ENCODE measurements at places on chromosomes 6 and 20.

GRCh38 chr6:15970517-15970916 is 158.4 kb upstream of the MYLIP start:
- DNase-seq: no peak

DNA sequence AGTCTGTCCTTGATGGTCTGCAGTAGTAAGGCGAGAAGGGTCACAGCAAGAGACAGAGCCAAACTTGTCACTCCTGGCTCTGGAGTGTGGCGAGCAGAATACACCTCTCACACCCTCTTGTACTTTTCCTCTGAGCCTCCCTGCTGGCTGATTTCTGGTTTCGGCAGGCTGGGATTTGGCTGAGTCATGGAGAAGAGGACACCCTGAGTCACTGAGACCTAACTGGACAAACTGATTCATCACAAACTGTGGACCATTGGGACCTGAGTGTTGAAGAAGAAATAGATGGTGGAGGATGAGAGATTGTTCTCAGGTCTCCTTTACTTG is 101.7 kb downstream of the F13A1 start:
- no peak for DNase-seq

DNA sequence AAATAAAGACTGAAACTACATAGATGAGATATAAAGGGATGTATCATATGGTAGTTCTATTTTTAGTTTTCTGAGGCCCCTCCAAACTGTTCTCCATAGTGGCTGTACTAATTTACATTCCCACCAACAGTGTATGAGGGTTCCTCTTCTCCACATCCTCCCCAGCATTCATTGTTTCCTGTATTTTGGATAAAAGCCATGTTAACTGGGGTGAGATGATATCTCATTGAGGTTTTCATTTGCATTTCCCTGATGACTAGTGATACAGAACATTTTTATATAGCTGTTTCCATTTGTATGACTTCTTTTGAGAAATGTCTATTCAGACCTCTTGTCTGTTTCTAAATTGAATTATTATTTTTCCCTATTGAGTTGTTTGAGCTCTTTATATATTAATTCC is 229.3 kb downstream of the RFPL4B start:
- no peak for DNase-seq

DNA sequence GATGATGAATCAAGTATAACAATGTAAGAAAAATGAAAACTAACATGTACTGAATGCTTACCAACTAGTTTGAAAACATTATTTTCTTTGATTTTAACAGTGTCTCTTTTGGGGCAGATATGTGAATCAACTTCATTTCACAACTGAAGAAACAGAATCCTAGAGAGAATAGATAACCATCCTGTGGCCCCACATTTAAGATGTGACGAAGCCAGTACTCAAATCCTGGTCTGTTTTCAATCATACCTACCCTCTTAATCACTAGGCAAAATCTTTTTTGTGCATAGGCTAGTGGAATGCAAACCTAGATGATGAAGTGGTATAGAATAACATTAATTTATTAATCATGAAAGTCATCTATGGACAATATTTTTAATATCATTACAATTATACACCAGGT is 371.6 kb upstream of the EPHA7 start:
- no peak for DNase-seq

GRCh38 chr20:2692886-2693285 is 306 bp downstream of the EBF4 start:
- no peak for DNase-seq

DNA sequence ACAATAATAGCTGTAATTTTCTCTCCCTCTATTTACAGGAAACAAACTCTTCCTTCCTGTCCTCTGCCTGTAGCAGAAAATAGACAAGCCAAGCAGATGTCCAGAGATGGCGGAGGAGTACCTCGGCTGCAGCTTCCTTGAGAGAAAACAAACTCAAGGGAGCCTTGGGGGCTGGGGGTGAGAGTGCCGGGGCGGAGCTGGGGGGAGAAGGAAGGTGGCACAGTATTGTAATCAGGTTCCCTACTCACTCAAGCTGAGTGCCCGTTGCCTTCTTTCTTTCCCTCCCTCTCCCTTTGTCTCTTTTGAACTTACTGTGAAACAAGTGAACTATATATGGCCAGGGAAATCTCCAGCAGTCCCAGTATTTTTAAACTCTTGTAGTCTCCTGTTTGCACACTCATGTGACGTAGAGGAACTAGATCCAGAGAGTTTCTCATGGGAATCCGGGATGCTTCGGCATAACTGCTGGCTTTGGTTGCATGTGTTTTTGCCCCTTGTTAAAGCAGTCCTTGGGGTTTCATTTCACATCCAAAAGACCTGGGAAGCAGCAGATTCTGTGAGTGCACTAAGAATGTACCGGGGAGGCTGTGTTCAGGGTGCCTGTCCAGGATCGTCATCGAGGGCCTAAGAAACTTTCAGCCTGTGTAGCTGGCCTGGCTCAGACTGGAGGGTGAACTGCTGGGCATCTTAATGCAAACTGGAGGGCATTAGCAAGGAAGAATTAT is 44.6 kb upstream of the HDDC2 start:
- DNase-seq: no peak

- DNase-seq: no peak
Measured at GRCh38 chr6:161227004-161227960, 46.6 kb downstream of the AGPAT4 start.

DNA sequence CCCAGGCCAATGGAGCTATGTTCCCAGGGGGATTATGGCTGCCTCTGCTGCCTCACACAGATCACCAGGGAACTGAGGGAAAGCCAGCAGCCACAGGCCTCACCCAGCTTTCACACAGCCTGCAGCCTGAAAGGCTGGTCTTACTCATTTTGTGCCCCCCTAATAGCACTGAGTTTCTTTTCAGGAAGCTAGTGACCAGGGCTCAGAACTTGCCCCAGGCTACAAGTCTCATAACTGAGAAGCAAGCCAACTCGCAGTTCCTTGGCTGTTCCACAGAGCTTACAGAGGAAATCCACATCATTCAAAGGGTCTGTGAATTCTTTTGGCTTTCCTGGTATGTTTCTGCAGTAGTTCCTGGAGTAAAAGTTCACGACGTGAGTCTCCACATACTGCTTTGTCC is 524.8 kb upstream of the GJE1 start:
- no peak for DNase-seq

GRCh38 chr6:136846046-136846445 is 23.7 kb downstream of the PEX7 start:
- DNase-seq: peak; percentile 18

- no peak for DNase-seq
Measured at GRCh38 chr6:45351667-45352066, 23.5 kb downstream of the RUNX2 start.

DNA sequence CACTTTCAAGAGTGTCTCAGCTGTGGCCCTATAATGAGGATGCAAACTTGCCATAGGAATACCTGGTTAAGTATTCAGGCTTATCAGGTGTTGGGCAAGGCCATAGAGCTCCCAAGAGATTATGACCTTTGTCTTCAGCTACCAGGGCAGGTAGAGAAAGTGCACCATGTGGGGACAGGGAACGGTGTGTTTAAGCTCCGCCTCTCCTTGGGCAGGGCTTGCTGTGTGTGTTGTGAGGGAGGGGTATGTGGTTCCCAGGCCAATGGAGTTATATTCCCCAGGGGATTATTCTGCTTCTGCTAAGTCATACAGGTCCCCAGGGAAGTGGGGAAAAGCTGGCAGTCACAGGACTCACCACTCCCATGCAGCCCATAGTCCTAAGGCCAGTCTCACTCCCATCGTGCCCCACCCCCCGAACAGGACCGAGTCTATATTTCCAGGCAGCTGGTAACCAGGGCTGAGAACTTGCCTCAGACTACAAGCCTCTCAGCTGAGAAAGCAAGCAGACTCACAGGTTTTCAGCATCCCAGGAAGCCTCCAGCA is 660.2 kb downstream of the HTR1B start:
- DNase-seq: no peak

DNA sequence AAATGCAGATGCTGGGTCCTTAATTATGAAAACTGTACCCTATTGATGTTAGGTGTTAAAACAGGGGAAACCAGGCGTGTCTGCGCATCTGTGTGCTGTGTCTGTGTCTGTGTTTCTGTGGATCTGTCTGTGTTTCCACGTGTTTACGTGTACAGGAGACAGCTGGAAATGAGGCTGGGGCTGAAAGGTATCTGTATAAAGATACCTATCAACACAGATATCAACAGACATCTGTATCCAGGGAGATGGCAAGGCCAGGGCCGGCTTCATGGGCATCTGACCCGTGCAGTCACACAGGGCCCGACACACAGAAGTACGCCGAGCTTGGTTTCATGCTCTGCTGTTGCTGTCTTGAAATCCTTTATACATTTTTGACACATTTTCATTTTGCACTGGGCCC is 48.6 kb downstream of the BMP7 start:
- no peak for DNase-seq

GRCh38 chr6:31187780-31188194 is 17.3 kb upstream of the POU5F1 start:
- no peak for DNase-seq

DNA sequence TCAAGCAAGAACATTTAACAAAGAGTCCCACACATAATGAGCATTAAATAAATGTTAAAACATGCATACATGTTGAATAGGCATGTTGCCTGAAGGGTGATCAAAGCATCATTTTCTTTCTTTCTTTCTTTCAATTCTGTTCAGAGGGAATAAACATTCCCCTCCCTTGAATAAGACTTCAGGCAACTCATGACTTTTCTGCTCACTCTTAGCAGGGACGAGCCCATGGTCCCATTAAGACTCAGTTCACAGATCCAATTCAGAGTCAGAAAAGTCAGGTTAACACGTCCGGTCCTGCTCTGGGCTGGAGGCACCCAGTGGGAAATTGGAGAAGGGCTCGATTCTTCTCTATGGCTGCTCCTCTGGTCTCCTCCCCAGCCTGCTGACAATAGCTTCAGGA is 181.7 kb downstream of the ZNF217 start:
- DNase-seq: no peak

GRCh38 chr20:24651171-24651975 is 181.9 kb downstream of the SYNDIG1 start:
- no peak for DNase-seq

DNA sequence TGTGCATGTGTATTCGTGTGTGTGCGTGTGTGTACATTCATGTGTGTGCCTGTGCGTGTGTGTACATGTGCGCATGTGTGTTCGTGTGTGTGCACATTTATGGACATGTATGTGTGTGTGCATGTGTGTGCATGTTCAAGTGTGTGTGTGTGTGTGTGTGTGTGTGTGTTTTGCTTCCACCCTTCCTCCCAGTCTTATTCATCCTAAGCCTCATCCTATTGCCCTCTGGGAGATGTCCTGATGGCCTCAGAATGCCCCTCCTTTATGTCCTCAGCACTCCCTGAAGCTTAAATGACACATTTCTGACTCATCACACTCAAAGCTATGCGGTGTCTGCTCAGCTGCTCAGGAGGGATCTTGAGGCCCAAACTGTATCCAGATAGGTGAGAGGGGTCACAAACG is 76.6 kb upstream of the CCDC167 start:
- DNase-seq: no peak

GRCh38 chr6:11552442-11552841 is 14.9 kb downstream of the TMEM170B start:
- DNase-seq: no peak

DNA sequence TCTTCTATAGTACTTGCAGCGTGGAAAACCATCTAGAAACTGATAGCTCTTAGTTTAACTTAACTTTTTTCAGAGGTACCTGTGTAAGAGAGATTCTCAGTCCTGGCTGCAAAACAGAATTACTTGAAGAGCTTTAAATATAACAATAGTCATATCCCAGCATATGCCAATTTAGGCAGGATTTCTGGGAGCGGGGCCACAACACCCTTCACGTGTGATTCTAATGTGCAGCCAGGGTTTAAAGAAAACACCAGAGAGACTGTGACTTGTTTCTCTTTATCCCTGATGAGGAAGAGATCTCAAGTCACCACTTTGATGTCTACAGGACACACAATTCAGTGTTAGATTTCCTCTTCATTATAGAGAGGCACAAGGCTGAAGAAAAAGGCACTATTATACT is 103.7 kb downstream of the PDSS2 start:
- no peak for DNase-seq

- no peak for DNase-seq
Measured at GRCh38 chr6:100780648-100781047, 100.5 kb downstream of the ASCC3 start.

GRCh38 chr6:82571455-82571854 is 207.8 kb downstream of the TPBG start:
- peak; percentile 27 for DNase-seq

DNA sequence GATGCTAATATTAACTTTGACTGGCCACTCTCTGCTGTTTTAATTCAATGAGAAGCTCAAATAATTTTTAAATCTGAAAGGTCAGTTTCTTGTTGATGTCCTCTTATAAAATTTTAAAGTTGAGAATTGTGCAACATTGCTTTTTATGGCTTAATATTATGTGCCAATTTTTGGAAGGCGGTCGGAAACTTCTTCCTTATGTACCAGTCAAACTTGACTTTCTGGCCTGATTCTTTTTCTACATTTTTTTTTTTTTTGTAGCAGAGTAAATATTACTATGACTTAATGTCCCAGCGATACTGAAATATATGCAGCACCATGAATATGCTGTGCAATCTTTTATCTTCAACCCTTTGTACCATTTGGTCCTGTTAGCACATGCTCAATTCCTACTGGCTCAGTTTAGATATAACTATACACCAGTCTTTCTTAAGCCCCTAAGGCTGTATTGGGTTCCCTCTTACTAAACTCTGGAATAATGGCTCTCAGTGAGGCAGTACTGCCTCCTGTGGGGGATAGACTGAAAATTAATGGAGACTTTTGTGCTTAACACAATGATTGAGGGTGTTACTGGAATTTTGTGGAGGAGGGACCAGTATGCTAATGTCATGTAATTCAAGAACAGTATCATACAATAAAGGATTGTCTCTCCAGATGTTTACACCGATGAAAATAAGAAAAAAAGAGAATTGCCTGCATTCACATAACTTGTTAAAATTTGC is 156.4 kb upstream of the SYNCRIP start:
- no peak for DNase-seq

DNA sequence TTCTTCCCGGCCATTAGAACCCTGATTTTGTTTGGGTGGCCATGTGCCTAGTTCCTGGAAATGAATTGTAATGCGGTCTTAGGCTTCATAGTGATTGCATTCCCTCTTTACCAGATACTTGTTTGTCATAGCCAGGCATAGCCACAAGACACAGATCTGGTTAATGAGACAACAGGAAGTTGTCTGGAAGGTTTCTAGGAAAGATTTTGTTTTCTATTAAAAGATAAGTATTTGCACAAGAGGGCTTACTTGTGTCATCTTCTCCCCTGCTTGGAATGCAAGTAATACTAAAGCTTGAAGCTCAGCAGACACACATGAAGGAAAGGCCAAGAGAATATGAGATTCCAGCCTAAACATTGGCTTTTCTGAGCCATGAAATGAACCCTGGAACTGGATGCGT is 12.9 kb downstream of the FARS2 start:
- no peak for DNase-seq

GRCh38 chr6:131657630-131658111 is 20.6 kb downstream of the ENPP3 start:
- DNase-seq: no peak

DNA sequence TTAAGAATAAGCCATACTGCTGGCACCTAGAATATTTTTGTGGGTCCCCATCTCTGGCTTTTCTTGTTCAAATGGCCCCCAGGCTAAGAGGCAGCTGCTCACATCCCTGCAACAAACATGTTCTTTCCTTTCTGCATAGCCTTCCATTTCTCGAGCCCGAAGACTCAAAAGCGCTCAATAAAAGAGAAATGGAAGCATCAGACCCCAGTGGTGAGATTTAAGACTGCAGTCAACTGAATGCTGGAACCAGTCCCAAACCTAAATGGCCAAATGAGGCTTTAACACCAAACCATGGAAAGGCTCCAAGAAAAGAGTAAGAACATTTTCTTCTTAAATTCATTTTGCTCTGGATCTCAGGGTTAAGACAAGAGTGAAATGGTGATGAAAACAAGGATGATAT is 122.1 kb upstream of the TRAF3IP2 start:
- DNase-seq: peak; percentile 34
